ENCODE measurements at places on chromosomes 13 and 19.

GRCh38 chr13:26820871-26821270 is 60.3 kb upstream of the GPR12 start:
- DNase-seq: no peak

GRCh38 chr19:54312436-54313377 is at the start of gene LILRA5:
TSS of gene LILRA5 (minus strand) at chr19:54313166. CDS start at chr19:54313019, 147 bp downstream.
- DNase-seq: no peak

GRCh38 chr13:50884265-50884664 is 25.3 kb upstream of the RNASEH2B start:
- no peak for DNase-seq

DNA sequence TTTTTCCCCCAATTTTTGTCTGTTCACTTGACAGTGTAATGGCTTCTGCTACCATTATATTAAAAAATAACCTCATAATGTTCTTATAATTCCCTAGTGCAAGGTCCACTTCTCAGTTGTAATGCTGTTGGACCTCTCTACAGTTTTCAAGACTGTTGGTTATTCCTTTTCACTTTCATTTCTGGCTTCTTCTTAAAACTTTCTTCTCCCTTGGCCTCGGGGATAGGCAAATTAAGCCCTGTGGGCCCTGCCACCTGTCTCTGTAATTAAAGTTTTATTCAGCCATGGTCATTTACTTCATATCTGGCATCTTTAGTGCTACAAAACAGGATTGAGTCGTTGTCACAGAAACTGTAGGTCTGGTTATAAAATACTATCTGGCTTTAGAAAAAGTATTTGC is 313.5 kb downstream of the KLF12 start:
- DNase-seq: no peak

GRCh38 chr19:2306971-2307370 is 983 bp downstream of the LINGO3 start:
- DNase-seq: no peak

- no peak for DNase-seq
Measured at GRCh38 chr19:50719566-50719965, at the start of gene SHANK1. TSS of gene SHANK1 (minus strand) at chr19:50719802. CDS start at chr19:50716919, 2,883 bp downstream.

DNA sequence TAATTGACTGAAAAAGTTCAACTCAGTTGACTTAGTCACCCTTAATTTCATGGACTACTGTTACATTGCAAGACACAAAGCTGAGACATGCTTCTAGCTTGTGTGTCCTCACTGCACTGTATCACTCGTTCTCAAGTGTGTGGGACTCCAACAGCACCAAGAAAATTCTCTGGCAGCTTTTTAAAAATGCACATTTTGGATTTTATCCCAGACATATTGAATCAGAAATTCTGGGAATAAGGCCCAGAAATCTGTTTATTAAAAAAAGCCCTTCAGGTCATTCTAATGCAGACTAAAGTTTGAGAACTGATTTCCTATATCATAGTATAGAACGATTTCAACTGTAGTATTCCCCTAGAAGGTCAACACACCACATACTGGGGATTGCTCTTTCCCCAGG is 1485.3 kb downstream of the PCDH9 start:
- no peak for DNase-seq

DNA sequence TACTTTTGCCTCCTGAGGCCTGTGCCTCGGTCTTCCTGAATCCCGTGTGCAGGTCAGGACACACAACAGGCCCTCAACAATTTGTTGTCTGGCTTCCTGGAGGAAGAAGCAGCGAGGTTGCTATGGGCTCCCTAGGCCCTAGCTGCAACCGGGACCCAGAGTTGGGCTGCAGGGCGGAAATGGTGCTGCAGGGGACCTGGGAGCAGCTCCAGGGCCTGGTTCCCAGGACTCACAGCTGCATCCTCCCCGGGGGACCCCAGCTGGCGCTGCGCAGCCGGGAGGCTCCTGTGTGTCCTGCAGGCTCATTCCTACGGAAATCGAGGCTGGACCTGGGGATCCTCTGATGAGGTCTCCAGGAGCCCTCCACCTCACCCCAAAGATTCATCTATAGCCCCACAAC is 999 bp upstream of the TNFAIP8L1 start:
- no peak for DNase-seq

GRCh38 chr19:17302391-17303166 is 646 bp downstream of the ABHD8 start:
- DNase-seq: no peak

DNA sequence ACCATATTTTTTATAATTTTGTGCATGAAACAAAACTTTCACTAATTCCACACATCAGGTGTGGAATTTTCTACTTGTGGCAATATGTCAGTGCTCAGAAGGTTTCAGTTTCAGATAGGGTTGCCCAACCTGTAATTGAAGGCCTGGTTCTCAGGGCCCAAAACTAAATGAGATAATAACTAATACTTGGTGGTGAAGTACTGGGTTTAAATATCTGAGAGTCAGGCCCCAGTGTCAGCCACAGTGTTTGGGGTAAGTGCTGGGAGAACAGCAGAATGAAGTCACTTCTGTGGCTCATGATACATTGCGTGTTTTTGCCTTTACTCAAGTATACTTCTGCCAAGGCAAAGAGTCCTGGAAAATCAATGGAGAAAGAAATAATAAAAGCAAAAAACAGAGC is 5.6 kb downstream of the SAFB start:
- DNase-seq: no peak

DNA sequence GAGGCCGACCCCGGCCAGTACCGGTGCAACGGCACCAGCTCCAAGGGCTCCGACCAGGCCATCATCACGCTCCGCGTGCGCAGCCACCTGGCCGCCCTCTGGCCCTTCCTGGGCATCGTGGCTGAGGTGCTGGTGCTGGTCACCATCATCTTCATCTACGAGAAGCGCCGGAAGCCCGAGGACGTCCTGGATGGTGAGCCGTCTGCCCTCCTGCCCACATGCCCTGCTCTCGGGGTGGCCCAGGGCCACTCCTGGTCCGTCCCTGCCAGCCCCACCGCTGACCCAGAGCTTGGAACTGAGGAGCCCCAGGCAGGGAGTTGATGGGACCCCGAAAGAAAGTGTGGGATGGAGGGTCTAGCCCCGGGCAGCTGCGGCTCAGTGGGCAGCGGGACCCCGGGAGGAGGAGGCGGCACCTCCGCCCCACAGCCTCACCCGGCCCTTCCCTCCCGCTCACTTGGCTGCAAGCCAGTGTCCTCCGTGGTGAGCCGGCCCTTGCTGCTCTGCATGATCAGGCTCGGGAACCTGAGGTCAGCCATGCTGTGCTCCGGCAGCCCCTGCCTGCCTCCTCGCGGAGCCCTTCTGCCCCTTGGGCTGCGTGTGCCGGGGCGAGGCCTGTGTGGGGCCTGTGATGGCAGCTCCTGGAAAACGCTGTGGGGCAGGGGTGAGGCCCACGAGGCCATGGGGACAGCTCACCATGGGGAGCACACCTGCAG is 8.1 kb upstream of the HCN2 start:
- no peak for DNase-seq

DNA sequence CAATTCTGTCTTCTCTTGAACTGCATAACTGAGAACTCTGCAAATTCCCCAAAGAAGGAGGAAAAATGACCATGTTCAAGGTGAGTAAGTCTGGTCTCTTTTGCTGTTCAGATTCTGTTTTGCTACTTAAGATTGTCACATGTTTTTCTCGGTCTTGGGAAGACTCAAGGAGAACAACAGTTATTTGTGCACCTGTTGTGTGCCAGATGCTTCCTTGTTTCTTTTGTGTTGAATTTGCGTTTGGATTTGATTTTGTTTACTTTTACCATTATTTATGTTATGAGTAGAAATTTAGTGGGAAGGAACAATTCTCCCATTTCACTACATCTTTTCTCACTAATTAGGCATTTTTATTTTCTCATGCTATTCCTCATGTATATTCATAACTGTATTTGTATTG is 4.4 kb downstream of the ZNF284 start:
- no peak for DNase-seq

DNA sequence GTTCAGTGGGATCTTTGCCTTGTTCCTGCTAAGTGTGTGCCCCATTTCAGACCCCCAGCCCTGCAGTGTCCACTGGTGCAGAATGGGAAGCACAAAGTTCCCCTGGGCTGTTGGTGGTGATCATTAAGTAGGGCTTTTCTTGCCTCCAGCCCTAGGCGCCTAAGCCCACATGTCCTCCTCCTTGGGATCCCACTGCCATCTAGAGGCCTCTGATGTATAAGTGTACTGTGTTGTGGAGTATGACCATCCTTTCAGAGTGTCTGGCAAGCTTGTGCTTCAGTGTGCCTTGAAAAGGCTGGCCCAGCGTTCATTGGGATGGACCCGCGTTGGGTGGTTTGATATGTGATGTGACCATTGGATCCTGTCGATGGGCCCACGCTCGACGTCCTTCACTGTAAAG is 71.2 kb downstream of the WASF3 start:
- DNase-seq: no peak

DNA sequence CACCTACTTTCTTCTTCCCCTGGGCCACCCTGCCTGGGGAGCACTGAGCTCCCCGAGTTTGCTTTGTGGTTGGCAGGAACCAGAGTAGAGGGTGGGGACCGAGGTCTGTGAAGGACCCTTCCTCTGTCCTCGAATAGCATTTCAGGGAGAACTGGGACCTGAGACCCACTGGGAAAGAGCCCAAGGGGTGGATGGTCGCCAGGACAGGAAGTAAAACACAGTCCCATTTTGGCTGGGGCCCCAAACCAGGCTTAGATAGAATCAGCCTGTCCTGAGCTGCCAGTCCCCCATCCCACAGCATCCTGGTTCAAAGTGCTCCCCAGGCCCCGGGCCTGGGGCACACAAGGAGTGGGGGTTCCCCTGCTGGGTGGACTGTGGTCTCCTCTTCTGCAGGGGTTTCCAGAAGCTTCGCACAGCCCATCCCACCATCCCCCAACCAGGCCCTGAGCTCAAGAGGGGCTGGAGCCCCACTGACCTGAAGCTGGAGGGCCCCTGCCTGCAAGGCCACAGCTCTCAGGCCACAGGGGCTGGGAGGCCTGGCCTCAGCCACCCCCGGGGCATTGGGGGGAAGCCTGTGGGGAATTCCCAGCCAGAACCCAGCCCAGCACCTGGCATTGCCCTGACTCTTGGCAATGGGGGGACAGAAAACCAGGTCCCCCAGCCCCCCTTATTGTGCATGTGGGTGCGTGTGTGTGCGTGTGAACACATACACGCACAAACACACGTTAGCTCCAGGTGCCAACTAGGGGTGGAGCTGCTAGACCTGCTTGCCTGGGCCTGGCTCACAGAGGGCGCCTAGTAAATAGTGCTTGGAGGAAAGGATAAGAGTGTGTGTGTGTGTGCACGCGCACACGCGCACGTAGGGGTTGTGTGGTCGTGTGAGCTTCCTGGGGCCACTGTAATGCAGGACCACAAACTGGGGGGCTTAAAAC is 995 bp upstream of the MKNK2 start:
- no peak for DNase-seq

DNA sequence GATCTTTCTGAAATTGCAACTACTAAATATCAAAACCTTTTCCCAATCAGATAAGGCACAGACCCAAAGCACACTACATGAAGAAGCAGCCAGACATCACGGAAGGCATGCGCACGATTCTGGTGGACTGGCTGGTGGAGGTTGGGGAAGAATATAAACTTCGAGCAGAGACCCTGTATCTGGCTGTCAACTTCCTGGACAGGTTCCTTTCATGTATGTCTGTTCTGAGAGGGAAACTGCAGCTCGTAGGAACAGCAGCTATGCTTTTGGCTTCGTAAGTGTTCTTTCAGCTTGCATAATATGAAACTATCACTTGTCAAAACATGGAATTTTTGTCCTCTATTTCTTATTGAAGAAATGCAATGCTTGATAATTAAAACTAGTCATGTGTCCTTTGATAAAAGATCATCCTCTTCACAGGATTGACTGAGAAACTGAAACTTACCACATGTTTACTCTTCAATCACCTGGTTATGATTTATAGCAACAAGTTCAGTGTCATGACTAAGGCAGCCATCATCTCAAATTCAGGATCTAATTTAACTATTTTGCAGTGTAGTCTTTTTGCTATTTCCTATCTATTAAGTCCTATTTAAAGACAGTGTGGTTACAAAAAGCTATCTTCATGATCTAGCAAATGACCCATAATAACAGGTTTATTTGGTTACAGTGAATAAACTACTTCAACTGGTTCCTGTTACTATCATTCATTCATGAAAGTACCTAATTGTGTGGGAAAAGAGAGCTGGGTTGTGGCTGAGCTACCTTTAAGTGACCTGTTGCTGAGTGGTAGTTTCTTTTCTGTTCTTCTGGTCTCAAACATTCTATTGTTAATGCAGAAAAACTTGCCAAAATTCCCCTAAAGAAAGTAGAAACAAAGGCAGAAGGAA is 6.5 kb downstream of the CCNA1 start:
- no peak for DNase-seq

GRCh38 chr19:33064458-33064791 is 263 bp downstream of the RHPN2 start:
- DNase-seq: no peak

DNA sequence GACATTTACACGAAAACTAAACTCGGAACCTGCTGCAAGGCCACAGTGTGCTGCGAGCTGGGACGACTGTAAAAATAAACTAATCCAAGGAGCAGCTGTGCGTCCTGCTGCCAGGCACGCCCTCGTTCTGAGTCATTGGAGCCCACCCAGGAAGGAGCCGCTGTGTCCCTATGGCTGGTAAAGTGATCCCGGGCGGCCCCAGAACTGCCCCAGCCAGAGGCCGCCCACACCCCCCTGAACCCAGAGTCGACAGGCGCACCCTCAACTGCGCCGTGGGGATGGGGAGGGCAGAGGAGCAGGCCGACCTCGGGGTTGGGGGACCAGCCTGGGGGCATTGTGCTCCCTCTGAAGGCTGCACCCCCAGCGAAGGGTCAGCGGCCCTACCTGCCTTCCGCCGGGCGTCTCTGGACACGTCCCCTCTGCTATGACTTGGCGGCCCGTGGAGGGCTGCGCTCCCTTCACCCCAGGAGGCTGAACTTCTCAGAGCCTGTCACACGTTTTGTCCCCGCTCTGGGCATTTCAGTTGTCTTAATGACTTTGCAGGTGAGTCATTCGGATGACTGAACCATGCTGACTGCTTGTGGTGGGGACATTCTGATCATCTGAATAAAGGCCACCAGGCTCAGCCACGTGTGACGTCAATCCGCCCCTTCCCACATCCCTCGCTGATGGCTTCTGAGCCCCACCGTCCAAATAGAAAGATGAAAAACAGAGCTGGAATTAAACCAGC is 42.7 kb downstream of the ADPRHL1 start:
- DNase-seq: no peak

GRCh38 chr19:343451-343931 is 1.1 kb downstream of the MIER2 start:
- no peak for DNase-seq

Data from stimulated activated CD4-positive, alpha-beta T cell treated with anti-CD3 and anti-CD28 coated beads, TNF-alpha, amount 100 ng/mL, for 48 hours (primary cell).